ENCODE measurements at places on chromosomes 3 and 15.

DNA sequence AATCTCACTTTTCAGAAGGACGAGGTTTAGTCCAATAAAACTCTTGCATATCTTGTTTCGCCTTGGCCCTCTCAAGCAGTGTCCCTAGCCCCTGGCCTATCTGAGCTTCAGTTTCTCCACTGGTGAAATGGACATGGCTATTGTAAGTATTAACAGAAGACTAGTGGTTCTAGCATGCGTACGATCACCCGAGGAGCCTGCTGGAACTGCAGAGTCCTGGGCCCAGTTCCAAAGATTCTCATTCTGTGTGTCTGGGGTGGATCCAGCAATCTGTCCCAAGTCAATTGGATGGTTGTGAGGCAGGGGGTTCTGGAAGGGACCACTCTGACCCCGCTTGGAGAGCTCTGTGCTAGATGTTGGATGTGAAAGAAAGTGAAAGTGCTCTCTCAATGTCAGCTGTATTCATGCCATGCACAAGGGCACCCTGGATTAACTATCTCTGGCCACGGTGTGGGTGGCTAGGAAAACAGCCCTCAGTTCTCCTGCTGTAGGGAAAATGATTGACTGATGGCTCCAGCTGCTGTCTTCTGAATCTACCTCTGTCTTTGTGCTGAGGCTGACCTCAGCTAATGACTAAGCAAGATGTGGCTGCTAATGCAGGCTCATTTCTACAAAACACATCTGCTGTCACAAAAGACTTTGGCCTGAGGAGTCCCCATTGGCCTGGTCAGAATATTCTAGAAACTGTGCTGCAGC is 1.9 kb upstream of the PLA1A start:
- no peak for DNase-seq

DNA sequence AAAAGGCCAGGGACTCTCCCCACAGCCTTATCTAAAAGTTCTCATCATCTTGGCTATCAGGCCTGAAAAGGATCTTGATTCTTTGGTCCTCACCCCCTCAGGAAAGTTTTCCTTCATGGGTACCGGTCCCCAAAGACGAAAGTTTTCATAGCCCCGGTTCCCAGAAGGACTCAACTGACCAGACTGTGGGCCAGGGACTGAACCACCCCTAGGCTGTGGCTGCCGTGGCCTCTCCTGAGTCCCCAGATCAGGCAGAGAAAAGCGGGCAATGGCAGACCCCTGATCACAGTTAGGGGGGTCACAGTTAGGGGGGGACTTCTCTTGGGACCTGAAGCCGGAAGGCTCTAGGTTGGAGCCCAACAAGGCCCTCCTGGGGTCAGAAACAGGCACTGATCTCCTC is 54.8 kb downstream of the LHFPL4 start:
- no peak for DNase-seq

DNA sequence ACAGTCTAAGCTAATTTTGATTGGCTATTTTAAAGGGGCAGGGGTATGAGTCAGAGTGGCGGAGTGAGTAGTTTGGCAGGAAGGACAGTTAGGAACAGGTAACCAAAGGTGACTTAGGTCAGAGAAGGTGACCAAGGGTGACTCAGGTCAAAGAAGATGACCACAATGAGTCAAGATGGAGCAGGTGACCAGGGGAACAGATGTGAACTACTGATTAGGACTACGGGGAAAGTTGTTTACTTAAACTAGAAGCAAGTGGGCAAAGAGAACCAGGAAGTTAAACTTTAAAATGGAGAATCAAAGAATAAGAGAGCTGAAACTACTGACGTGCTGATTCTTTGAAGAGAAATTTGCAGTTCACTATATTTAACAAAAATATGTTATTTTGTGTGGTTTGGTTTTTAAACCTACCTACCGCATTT is 14.1 kb upstream of the CA12 start:
- no peak for DNase-seq

DNA sequence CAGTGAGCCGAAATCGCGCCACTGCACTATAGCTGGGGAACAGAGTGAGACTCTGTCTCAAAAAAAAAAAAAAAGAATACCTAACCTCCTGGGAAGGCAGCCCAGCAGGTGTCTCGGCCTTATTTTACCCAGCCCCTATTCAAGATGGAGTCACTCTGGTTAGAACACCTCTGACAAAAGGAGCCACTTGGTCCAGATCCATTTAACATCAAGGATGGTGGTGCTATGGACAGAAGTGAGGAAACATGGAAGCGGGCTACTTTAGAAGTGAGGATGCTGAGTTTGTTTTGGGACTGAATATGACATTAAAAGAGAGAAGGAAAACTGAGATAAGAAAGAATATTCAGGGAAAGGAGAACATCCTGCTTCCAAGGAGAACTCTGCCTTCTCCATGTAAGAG is 14.7 kb downstream of the GLDN start:
- no peak for DNase-seq

Measured in activated CD4-positive, alpha-beta T cell treated with anti-CD3 and anti-CD28 coated beads for 4 hours (primary cell).